ENCODE measurements at places on chromosomes 7 and 10.

DNA sequence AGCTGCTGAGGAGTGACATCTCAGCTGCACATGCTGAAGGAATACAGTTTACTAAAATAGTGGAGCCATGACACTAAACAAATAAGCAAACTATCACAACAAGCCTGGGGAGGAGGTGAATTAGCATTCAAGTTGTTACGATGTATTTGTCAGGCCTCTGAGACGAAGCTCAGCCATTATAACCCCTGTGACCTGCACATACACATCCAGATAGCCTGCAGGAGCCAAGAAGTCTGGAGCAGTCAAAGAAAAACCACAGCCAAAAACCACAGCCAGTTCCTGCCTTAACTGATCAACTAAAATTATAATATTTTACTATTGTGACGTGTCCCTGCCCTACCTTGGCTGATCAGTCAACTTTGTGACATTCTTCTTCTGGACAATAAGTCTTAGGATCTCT is 68.6 kb downstream of the NSUN6 start:
- DNase-seq = no peak

- peak; percentile 34 for DNase-seq
Observed at GRCh38 chr10:44010873-44011602, 362.4 kb upstream of the ZNF32 start.

DNA sequence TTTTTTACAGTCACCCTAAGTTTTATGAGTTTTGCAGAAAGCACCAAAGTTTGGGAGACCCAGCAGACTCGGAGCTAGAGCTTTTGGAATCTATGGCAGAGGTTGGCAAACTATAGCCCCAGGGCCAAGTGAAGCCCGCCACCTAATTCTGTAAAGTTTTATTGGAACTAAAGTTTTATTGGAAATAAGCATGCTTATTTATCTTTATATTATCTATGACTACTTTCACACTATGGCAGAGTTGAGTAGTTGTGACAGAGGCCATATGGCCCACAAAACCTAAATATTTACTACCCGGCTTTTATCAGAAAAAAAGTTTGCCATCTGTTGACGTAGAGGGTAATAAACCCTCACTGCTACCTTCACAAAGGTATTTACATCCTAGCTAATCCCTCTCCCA is 267.6 kb downstream of the GPAM start:
- DNase-seq = no peak

DNA sequence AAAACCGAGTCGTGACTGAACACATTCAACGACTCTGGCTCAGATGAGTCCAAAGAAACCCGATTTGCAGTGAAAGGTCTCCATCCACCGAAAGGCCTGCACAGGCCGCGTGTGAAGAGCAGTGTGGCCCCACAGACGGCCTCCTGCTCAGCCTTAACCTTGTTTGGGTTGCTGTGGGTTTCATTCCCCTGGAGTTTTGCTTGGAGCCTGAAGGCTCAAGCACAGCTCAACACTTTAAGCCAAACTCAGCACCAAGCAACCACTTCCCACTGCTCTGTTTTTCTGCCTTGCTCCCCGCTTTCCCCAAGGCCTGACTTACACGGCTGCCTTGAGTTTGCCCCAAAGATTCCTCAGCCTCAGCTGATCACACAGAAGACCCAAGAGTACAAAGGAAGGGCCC is 398.2 kb upstream of the NFE2L3 start:
- no peak for DNase-seq

GRCh38 chr10:10830293-10830986 is 187.2 kb upstream of the CELF2 start:
- no peak for DNase-seq

DNA sequence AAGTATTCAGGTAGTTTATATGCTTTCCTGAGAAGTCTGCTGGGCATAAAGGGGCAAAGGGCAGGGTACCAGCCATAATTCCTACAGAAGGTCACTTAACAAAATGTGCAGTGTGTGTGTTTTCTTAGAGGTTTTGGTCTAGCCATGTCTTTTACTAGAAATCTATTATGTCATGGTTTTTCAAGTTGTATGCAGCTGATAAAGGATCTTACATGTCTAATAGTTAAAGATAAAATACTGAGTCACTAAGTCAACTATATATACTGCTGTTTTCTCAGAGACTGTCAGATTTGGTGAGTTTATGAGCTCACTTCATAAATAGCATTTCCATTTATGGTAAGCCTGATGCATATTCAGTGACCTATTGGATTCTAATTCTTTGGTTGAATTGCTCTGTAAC is 7.7 kb downstream of the CASP2 start:
- DNase-seq = no peak

DNA sequence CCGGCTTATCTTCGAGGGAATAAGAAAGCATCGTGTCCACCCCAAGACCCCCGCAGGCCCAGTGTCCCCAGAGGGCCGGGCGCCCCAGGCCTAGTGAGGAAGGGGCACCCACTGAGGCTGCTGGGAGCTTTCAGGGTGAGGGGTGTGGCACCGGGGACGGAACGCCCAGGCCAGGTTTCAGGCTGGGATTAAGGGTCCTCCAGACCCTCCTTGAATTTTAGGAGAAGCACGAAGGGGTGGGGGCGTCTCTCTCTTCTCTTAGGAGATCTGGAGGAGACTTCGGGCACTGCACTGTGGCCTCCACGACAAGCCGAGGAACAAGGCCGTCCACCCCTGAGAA is 96.8 kb downstream of the PDGFA start:
- DNase-seq = no peak

- no peak for DNase-seq
Observed at GRCh38 chr10:71433768-71434744, 37.3 kb downstream of the CDH23 start.

DNA sequence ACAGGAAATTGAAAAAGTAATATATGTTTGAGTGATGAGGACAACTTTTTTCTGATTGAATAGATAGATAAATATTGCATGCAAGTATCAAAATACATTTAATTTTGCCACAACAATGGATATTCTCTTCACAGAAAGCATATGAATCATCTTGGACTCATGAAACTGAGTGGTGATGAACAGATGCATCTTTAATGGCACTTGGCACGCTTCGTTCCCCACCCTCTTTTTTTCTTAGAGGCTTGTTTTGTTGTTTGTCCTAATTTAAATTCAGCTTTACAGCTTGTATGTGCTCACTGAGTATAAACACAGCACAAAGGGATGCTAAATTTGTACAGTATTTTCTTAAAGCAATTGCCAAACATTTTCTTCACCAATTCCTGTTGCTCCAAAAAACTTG is 145.0 kb upstream of the YAE1 start:
- DNase-seq = no peak

GRCh38 chr7:151686826-151687225 is 167.1 kb upstream of the RHEB start:
- no peak for DNase-seq

DNA sequence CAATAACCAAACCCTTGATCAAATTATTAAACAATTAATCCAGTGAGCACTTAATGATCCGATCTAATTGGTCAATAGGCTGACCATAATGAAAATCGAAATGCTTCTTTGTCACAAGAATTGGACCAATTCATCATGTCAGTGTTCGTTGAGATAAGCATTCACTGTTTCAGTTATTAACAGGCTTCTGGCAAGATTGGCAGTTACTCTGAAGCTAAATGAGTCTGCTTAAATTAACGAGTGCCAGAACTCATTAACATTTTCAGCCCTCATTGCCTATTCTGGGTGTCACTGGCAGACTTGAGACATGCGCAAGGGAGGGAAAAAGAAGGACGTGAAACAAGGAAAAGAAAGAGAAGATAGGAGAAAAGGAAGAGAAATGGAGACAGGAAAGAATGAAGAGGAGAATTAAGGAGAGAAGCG is 30.7 kb upstream of the SLC26A3 start:
- DNase-seq = no peak

DNA sequence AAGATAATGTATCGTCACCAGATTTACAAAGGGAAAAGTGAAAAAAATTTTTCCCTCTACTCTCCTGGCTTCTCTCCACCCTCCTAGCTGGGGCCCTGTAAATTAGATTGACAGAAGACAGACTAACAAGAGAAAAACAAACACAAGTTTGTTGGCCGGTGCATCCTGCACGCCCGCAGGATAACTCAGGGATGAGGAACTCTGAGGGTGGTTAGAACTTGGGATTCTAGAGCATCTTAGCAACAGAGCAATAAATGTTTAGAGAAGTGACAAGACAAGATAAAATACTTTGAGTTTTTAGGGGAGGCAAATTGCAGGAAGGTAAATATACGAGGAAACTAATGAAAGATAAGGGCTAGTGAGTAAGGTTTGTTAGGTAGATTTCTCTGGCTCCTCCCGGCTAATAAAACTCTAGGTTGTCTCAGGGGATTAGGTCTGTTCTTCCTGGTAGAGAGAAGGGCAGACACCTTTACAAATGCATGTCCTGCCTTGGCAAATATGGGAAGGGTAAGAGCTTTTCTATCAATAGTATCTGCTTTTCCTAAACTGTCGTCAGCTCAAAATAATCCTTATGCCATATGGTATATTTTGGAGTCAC is 4.3 kb upstream of the UCN3 start:
- DNase-seq = no peak

- no peak for DNase-seq
Observed at GRCh38 chr7:14936554-14936953, 34.0 kb upstream of the DGKB start.

DNA sequence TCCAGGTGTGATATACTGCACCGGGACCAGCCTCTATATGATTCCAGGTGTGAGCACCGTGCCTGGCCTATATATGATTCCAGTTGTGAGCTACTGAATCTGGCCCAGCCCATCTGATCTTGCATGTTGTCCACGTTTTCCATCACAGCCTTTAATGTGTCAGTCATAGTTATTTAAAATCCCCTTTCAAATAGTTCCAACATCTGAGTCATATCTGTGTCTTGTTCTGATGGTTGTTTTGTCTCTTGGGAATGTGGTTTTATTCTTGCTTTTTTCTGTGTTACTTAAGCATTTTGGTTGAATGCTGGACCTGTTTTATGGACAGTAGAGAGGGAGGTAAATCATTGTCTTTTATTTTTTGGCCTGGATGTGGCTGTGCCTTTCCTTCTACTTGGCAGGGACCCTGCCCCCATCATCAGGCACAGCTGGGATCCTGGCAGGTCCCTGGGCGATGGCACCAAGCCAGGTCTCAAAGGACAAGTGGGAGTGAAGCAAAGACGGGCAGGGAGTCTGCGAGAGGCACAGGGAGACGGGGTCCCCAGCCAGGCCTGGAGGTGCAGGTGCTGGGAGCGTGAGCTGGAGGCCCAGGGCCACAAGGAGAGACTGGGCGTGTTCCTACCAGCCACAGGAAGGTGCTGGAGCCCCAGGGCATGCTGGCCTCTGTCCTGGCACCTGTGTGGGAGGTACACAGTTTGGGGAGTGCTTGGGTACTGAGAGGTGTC is 94.7 kb downstream of the DYNC2I1 start:
- no peak for DNase-seq

GRCh38 chr10:72692994-72693781 is 1.2 kb downstream of the MCU start:
- DNase-seq = no peak

GRCh38 chr7:12222889-12223579 is 11.9 kb downstream of the TMEM106B start:
- no peak for DNase-seq

- no peak for DNase-seq
Observed at GRCh38 chr7:65846008-65846570, 26.8 kb upstream of the VKORC1L1 start.

- no peak for DNase-seq
Observed at GRCh38 chr7:6181136-6181535, 91.3 kb downstream of the CYTH3 start.

GRCh38 chr10:98510412-98510995 is 63.8 kb upstream of the HPS1 start:
- no peak for DNase-seq

- no peak for DNase-seq
Observed at GRCh38 chr7:101536232-101536631, 92.9 kb downstream of the MYL10 start.

- no peak for DNase-seq
Observed at GRCh38 chr7:33221390-33221789, 92.0 kb downstream of the BBS9 start.

- no peak for DNase-seq
Observed at GRCh38 chr10:95133997-95134396, 60.0 kb upstream of the ACSM6 start.

- no peak for DNase-seq
Observed at GRCh38 chr7:152523916-152524315, 88.1 kb upstream of the KMT2C start.

- DNase-seq = no peak
Observed at GRCh38 chr10:34940436-34940835, 125.3 kb upstream of the PARD3 start.

GRCh38 chr7:142440219-142440905 is 182.5 kb upstream of the PRSS58 start:
- DNase-seq = no peak

DNA sequence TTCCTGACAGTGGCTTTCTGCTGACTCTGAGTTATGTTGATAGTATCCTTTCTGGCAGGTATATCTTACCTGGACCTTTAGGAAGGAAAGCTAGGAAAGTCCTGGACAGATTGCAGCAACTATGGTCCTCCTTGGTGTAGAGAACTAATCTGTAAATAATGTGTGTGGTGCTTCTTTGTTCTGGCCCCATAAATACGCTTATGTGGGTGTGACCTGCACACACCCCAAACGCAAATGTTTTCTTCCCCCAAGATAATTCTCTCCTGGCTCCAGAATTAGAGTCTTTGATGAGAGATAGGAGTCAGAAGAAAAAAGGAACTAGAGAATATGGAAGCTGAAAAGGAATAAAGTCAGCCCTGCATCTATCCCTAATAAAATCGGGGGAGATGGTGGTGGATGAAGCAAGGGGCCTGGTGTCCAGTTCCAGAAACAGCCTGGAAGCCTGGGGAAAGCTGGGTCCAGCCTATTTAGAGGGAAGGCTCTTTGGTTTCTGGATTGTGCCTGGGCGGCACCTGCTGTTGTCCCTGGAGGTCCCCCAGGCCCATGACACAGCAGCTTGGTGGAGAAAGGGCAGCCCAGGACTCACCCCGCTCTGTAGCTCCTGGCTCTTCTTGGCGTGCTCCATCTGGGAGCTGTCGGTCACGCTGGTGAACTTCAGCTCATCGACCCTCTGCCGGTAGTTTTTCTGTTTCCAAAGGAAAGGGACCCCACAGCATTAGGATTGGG is 38.2 kb downstream of the NRAP start:
- DNase-seq = no peak

GRCh38 chr10:132447446-132448247 is 50.6 kb downstream of the PWWP2B start:
- DNase-seq = no peak

DNA sequence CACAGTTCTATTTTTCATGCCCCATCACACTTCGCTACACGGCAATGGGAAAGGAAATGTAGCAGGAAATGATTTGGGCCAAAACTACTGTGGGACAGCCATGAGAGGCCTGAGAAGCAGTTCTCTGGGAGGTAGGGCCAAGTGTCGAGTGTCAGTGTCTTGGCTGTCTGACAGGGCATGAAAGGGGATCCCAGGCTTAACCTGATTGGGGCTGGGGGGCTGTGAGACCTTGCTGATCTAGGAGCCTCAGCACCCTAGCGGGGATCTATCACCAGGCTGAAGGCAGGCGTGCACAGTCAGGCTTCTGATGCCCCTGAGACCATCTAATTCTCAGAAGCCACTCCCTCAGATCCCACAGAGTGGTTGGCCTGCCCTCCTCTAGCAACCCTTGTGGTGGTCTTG is 58.2 kb upstream of the SLC25A13 start:
- no peak for DNase-seq

GRCh38 chr7:135337977-135338550 is 104.4 kb downstream of the STRA8 start:
- no peak for DNase-seq

Measured in vagina (tissue), 2 donors.